ENCODE measurements at places on chromosomes 13 and 19. TPM values are rescaled to one million over a fixed set of nuclear protein-coding genes. Genes with fewer than 3 reads are reported as not detected.
A peak's percentile ranks its signal among the peaks of the same experiment; 100 is the strongest.

CD37 gene
- 45.0 TPM for polyA plus RNA-seq

DNA sequence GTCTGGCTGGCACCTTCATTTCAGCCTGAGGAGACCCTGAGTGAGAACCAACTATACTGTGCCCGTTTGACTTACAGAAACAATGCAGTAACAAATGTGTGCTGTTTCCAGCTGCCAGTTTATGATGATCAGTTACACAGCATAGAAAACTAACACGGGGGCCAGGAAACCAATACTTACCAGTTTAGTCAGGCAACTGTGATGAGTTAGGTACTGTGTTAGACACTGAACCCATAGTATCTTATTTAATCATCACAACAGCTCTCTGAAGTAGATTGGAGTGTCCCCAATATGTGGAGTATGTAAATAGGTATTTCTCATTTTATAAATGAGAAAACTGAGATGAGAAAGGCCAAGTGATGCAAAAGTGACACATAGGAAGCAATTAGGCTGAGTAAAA is 620.9 kb upstream of the KLF12 start:
- no peak overlapping the region for H3K4me3 ChIP-seq
- no peaks in the 10 kb centered on the region for H3K27me3 ChIP-seq
- no peak overlapping the region for H3K27ac ChIP-seq
- H3K36me3 ChIP-seq, result no peaks in the 10 kb centered on the region
- DNase-seq, result no peak
- H3K4me1 ChIP-seq, result no peaks in the 10 kb centered on the region

DNA sequence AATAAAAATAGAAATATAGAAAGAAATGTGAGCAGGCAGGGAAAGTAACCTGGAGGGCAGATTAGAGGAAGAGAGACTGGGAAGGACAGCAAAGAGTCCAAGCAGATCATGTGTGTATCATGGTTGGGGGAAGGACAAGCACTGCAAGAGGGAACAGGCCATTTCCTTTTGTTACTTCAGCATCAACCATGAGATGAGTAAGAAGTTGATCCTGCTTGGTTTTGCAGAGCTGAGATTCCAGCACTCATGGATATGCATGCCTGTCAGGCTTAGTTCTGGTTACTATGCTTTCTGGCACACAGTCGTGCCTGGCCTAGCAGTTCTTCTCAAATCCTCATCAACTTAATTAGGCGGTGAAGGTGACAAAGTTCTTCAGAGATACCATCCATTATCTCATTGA is 18.1 kb downstream of the NALCN start:
- H3K4me1 ChIP-seq, result no peaks in the 10 kb centered on the region
- no peak overlapping the region for H3K27ac ChIP-seq
- H3K36me3 ChIP-seq, result no peaks in the 10 kb centered on the region
- DNase-seq, result no peak
- H3K27me3 ChIP-seq, result no peaks in the 10 kb centered on the region

CEACAM20 gene
- polyA plus RNA-seq, result not detected

DNA sequence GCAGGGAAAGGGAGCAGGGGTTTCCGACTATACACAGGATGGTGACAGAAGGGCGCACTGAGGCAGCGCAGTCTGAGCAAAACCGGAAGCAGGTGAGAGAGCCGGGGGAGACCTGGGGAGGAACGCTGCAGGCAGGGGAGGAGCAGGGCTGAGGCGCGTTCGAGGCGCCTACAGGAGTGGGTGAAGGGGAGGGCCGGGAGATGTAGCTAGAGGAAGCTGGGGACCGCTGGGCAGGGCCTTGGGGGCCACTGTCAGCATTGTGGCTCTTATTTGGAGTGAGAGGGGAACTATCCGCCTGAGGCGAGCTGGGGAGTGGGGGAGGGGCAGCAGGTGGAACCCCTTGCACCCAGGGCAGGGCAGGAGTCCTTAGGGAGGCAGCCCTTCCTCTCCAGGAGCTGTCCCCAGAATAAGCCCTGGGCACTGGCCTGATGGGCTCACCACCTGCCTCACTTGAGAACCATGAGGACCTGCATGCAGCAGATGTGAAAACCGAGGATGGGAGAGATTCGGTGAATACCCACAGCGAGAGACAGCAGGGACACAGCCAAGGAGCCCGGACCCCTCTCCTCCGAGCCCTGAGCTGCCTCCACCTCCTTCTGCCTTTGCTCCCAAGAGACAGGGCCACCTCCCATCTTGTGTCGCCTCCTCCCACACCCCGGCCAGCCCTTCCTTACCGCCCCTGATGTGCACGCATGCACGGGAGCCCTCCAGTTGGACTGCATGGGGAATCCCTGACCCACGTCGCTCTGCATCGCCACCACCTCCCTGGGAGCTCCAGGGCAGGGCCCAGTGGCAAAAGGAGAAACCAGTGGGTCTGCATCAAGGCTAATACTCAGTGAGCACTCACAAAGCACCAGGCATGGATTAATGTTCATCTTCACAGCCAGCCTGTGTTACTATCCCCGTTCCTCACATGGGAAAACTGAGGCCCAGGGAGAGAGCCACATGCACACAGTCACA is 10.3 kb downstream of the AKT2 start:
- H3K4me1 ChIP-seq, result peaks cover 12% of the 10 kb centered on the region
- DNase-seq, result no peak
- no peak overlapping the region for H3K4me3 ChIP-seq
- no peaks in the 10 kb centered on the region for H3K36me3 ChIP-seq
- H3K27me3 ChIP-seq, result no peaks in the 10 kb centered on the region

DNA sequence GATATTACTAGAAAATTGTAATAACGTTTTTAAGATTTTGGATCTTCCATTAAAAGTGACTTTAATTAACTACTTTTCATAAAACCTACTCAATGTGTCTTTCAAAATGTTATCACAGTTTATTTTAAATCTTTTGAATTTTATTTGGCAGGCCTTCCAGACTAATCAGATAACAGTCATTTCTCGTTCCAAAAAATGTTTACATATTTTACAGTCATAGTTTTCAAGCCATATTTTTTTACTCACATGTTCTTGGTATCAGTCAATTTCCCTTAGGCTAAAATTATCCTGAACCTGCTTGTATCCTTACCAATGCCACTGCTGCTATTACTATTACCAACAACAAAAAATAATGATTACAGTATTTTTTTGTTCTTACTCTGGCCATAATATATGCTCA is 1783.5 kb downstream of the SLITRK5 start:
- no peak overlapping the region for H3K27ac ChIP-seq
- no peaks in the 10 kb centered on the region for H3K27me3 ChIP-seq
- DNase-seq, result no peak
- H3K4me1 ChIP-seq, result no peaks in the 10 kb centered on the region
- no peaks in the 10 kb centered on the region for H3K36me3 ChIP-seq

F10 gene
- 17.6 TPM for polyA plus RNA-seq

KIR2DL4 gene
- polyA plus RNA-seq, result not detected

DNA sequence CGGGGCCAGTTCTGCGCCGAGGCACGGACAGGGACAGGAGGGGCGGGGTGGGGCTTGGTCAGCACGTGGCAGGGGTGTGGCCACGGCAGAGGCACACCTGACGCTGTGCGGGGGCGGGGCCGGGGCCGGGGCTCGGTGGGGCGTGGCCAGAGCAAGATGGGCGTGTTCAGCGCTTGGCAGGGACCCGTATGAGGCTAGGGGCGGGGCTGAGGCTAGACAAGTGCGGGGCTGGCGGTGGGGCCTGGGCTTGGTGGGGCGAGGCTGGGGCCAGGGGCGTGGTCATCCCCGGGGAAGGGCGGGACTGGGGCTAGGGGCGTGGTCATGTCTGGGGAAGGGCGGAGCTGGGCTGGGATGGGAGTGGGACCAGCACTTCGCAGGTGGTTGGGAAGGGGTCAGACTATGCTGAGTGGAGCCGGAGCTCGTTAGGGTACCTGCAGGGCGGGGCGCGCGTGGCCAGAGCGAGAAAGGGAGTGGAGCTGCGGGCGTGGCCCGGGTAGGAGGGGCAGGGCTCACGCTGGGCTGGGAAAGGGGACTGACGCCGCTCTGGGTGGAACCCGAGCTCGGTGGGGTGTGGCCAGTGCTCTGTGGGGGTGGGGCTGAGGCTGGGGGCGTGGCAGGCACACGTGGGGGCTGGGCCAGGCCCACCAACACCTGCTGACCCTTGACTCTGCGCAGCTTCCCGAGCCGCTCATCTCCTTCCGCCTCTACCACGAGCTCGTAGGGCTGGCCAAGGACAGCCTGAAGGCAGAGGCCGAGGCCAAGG is 12.8 kb downstream of the POLR2E start:
- DNase-seq, result peak; percentile 89
- no peak overlapping the region for H3K27ac ChIP-seq
- H3K4me3 ChIP-seq, result no peak overlapping the region
- no peaks in the 10 kb centered on the region for H3K27me3 ChIP-seq

- peaks cover 20% of the 10 kb centered on the region for H3K4me1 ChIP-seq
- H3K36me3 ChIP-seq, result peaks cover 5% of the 10 kb centered on the region
- no peaks in the 10 kb centered on the region for H3K27me3 ChIP-seq
These were observed 7.0 kb downstream of the LPAR6 start for GRCh38 chr13:48405875-48406274.

DNA sequence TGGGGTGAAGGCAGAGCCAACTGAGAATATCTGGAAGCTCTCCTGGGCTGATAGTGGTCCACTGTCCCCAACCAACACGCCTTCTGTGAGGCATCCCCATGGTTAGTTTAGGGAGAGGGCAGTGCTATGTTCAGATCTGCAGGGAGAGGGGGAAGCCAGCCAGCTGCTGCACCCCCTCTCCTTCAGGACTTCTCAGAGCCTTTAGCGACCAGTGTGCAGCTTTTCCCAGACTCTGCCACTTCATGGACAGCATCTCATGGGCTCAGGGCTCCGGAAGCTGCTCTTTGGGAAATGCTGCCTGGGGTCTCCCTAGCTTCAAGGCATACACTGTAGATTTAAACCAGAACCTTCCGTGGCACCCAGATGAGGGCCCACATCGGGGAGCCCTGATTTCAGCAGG is 33.5 kb downstream of the TMED1 start:
- DNase-seq, result no peak
- H3K27ac ChIP-seq, result no peak overlapping the region
- no peak overlapping the region for H3K4me3 ChIP-seq
- H3K36me3 ChIP-seq, result no peaks in the 10 kb centered on the region

GRCh38 chr19:5309438-5310204 is 31.0 kb downstream of the PTPRS start:
- H3K4me1 ChIP-seq, result no peaks in the 10 kb centered on the region
- H3K4me3 ChIP-seq, result no peak overlapping the region
- DNase-seq, result no peak
- H3K27me3 ChIP-seq, result peaks cover 19% of the 10 kb centered on the region
- no peaks in the 10 kb centered on the region for H3K36me3 ChIP-seq

- DNase-seq, result no peak
- no peaks in the 10 kb centered on the region for H3K27me3 ChIP-seq
- H3K4me1 ChIP-seq, result no peaks in the 10 kb centered on the region
- H3K36me3 ChIP-seq, result no peaks in the 10 kb centered on the region
These were observed 473.0 kb upstream of the SLC10A2 start for GRCh38 chr13:103539265-103539664.

ZNF548 gene
- polyA plus RNA-seq, result 41.8 TPM

DNA sequence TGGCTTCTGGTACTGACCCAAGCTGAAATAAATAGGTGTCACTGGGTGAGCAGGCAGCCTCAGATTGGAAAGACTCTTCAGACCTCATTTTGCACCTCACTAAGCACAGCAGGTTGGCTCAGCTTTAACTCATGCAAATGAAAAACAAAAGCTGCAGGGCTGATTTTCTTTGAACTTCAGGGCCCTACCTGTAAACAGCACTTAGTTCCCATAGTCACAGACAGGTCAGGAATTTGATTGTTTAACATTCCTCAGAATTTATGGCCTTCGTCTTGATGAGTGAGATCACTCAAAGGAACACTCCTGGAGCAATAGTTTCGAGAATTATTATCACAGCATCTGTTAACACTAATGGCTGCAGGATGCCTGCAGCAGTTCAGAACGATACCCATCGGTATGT is 718.5 kb downstream of the EFNB2 start:
- H3K27me3 ChIP-seq, result no peaks in the 10 kb centered on the region
- DNase-seq, result no peak
- H3K4me1 ChIP-seq, result no peaks in the 10 kb centered on the region
- no peaks in the 10 kb centered on the region for H3K36me3 ChIP-seq

TMIGD2 gene
- 0.33 TPM for polyA plus RNA-seq

DNA sequence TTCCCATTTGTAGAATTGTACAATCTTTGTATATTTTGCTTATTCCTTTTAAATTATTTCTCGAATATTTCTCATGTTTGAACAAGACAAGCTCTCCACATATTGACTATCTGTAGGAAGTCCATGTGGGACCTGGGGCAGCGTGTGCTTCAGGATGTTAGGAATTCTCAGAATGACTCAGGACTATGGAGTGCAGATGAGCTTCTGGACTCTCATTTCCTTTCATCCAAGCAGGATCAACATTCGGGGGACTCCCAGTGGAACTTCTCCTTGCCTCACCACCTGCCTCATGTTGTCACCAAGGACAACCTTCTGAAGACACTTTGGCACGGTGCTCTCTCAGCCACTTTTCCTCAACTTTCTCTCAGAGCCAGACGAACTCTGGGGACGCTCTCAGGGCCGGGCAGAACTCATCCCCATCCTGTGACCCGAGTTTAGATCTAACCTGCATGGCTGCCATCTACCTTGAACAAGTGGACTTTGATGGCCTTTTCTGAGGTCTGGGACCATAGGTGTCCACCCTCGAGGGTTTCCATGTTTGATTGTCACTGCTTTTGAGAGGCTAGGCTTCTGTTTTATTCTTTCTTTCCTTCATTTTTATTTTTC is 441.7 kb downstream of the IRS2 start:
- H3K36me3 ChIP-seq, result no peaks in the 10 kb centered on the region
- no peaks in the 10 kb centered on the region for H3K27me3 ChIP-seq
- H3K27ac ChIP-seq, result no peak overlapping the region
- H3K4me3 ChIP-seq, result no peak overlapping the region
- H3K4me1 ChIP-seq, result no peaks in the 10 kb centered on the region
- no peak for DNase-seq

TTC9B gene
- polyA plus RNA-seq, result 0.14 TPM
